Tracheal epithelial cell (primary cell): ENCODE measurements at places on chromosomes 6 and 20. TPM values are rescaled to one million over a fixed set of nuclear protein-coding genes. Genes with fewer than 3 reads are reported as not detected.

The ETV7 gene
- total RNA-seq, result 0.24 TPM in 1 of 2 replicates, not detected in the other

The ADTRP gene
- total RNA-seq, result 6.5 and 12.8 TPM in 2 replicates

The PERP gene
- total RNA-seq, result 325 and 354 TPM in 2 replicates

The OR2H2 gene
- 0.24 TPM in 1 of 2 replicates, not detected in the other for total RNA-seq

The ENPP3 gene
- total RNA-seq, result under 0.01 and 0.21 TPM in 2 replicates

The PGC gene
- not detected in 2 replicates for total RNA-seq

The NRSN1 gene
- not detected in 2 replicates for total RNA-seq

The SIRPA gene
- 8.7 and 15.9 TPM in 2 replicates for total RNA-seq

The IL17F gene
- total RNA-seq, result not detected in 2 replicates

The PXMP4 gene
- 3.6 and 8.7 TPM in 2 replicates for total RNA-seq

The TMEM200A gene
- total RNA-seq, result under 0.01 and 0.96 TPM in 2 replicates
